ENCODE measurements at places on chromosomes 5 and 9. TPM values are rescaled to one million over a fixed set of nuclear protein-coding genes. Genes with fewer than 3 reads are reported as not detected.

GRCh38 chr5:132301344-132302271 is 7.4 kb downstream of the SLC22A4 start:
- peaks cover 8% of the 10 kb centered on the region for H3K36me3 ChIP-seq
- no peak overlapping the region for H3K4me3 ChIP-seq
- no peaks in the 10 kb centered on the region for H3K27me3 ChIP-seq
- H3K4me1 ChIP-seq: peaks cover 20% of the 10 kb centered on the region
- DNase-seq: no peak

DNA sequence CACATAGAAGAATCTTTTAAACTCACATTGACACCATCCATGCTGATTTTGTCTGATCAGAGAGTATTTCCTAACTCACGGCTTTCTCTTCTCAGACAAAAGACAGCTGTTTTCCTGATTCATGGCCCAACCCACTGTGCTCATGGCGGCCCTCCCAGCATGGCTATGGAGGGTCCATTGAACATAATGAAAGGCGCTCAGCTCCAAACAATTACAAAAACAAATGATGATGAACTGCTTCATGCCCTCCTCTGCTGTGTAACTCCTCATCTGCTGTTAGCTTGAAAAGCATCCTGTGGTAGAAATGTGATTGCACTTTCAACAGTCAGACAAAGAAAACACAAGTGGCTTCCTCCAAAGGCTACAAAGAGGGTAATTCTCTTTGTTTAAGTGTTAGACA is 673.8 kb downstream of the PRELID2 start:
- H3K4me1 ChIP-seq: no peaks in the 10 kb centered on the region
- H3K27ac ChIP-seq: no peak overlapping the region
- no peak overlapping the region for H3K4me3 ChIP-seq
- no peaks in the 10 kb centered on the region for H3K27me3 ChIP-seq
- no peak for DNase-seq

GRCh38 chr5:114361724-114362196 is at the start of gene KCNN2:
KCNN2 (plus strand) TSS chr5:114362070; CDS start chr5:114362140, 70 bp downstream.
- no peak within 1 kb of the TSS for H3K27ac ChIP-seq
- H3K4me3 ChIP-seq: peak within 1 kb of the TSS; percentile 77
- peak; percentile 32 for DNase-seq
- no peaks in the 10 kb centered on the region for H3K36me3 ChIP-seq
- H3K27me3 ChIP-seq: peaks cover 54% of the 10 kb centered on the region
- peaks cover 10% of the 10 kb centered on the region for H3K4me1 ChIP-seq

DNA sequence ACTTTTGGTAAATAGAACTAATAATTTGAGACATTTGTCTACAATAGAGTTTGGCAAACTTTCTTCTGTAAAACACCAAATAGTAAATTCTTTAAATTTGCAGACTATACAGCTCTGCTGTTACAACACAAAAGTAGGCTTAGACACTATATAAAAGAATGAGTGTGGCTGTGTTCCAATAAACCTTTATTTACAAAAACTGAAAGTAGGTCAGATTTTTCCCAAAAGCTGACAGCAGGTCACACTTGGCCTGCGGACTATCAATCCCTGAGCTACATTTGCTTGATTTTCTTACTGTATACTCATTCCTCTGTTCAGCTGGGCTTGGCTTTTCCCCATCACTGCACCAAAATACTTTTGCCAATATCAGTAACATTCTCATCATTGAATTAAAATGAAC is 189.4 kb downstream of the COMMD10 start:
- no peak overlapping the region for H3K27ac ChIP-seq
- H3K4me1 ChIP-seq: no peaks in the 10 kb centered on the region
- H3K4me3 ChIP-seq: no peak overlapping the region
- no peaks in the 10 kb centered on the region for H3K27me3 ChIP-seq

The SLC36A2 gene
- not detected for total RNA-seq

GRCh38 chr9:107067739-107068416 is 204.9 kb downstream of the ZNF462 start:
- DNase-seq: no peak
- H3K27me3 ChIP-seq: no peaks in the 10 kb centered on the region
- H3K27ac ChIP-seq: no peak overlapping the region
- no peak overlapping the region for H3K4me3 ChIP-seq

The SLCO4C1 gene
- 0.22 TPM for total RNA-seq
